ENCODE measurements at places on chromosomes 5 and 9.

DNA sequence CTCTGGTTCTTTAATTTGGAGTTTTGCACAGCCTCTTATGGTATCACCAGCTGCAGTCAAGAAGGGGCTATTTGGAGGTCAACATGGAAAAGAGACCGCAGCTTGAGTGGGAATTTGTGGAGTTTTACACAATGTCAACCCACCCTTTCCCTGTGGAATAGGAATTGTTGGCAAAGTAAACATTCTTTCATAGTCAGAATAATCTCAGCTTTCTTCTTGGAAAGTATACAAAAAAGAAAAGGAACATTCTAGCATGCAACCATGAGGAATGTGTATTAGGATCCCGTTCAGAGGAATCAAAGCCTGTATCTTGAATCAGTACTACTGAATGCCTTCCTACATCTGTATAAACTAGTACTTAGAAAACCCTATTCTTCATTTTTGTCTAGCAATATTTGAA, 107.6 kb downstream of the LURAP1L start:
- DNase-seq, result no peak

DNA sequence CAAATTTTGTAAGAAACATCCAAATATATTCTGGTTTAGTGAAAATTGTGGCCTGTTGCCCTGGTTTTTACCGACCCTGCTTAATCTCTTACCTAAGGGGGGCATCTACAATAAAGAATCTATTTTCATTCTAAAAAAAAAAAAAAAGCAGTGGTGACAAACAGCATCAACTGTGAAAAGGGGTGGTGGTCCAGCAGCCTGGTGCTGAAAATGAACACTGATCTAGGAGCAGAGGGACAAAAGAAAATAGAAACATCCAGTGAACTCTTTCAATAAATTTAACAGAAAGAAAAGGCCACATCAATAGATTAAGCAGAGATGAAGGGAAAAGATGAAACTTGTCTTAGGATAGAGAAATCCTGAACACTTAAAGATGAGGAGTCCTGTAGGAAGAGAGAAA, 348.7 kb upstream of the GRAMD2B start:
- no peak for DNase-seq

- no peak for DNase-seq
Measured at GRCh38 chr9:69444021-69444420, 119.0 kb downstream of the ENTREP1 start.

- DNase-seq, result no peak
Measured at GRCh38 chr9:76181020-76181641, 213.1 kb downstream of the RFK start.

DNA sequence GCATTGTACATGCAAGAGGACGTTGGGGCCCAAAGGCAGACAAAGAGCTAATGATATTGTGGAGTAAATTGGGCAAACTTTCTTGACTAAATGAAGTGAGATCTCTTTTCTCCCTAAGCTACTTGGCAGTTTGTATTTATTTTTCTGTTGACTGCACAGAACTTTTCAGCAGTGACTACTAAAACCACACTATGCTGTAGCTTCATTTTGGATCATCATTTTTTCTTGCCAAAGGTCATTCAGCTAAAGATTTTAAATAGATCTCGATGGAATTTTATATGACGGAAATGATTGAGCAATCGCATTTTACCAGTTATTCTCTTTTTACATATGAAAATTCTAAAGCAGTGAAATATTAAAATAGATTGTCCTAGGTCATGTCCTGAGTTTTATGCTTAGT, 286.1 kb upstream of the ACTBL2 start:
- DNase-seq, result no peak
